H9 (cell line): ENCODE measurements at places on chromosomes 16 and 17.

DNA sequence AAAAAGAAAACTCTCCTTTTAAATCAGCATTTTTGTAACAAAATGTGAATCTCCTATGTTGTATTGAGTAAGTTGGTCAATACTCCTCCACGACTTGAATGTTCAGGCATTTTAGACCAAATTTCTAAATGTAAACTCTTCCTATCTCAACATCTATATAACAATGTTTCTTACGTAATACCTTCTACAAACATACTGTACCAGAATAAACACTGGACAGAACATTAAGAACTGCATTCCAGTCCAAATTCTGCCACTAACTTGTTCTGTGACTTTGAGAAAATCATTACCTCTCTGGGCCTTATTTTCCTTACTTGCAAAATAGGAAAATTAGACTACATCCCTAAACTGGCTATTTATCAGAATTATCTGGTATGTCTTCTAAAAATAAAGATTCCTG lies 40.1 kb downstream of the AKAP10 start:
- no peak for DNase-seq

DNA sequence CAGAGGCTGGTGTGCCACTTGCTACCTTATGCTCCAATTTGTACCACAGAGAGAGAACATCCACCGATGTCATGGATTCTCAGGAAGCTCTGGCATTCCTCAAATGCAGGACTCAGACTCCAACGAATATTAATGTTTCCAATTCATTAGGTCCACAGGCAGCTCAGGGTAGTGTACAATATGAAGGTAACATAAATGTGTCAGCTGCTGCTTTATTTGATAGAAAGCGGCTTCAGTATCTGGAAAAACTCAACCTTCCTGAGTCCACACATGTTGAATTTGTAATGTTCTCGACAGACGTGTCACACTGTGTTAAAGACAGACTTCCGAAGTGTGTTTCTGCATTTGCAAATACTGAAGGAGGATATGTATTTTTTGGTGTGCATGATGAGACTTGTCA lies 16.1 kb downstream of the SLFN5 start:
- DNase-seq: peak; percentile 3

- DNase-seq: no peak
These were observed 842 bp downstream of the MRPL10 start for GRCh38 chr17:47830396-47831002.

DNA sequence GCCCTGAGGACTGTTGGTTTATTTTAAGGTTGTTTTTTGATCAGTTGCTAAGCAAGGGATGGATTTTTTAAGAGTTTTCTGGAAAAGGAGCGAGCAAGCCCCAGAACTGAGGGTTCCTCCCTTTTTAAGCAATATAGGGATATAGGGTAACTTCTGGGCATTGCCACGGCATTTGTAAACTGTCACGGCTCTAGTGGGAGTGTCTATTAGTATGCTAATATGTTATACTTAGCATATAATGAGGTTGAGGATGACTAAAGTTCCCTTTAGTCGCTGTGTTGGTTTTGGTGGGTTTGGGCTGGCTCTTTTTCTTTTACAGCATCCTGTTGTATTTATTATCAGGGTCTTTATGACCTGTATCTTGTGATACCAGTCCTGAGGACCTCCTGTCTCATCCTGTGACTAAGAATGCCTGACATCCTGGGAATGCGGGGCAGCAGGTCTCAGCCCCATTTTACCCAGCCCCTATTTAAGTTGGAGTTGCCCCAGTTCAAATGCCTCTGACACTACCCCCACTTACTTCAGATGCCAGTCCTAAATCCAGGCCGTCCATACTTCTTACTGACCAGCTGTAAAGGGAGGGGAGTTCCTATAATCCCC lies 59.4 kb downstream of the MFSD11 start:
- DNase-seq: peak; percentile 57

DNA sequence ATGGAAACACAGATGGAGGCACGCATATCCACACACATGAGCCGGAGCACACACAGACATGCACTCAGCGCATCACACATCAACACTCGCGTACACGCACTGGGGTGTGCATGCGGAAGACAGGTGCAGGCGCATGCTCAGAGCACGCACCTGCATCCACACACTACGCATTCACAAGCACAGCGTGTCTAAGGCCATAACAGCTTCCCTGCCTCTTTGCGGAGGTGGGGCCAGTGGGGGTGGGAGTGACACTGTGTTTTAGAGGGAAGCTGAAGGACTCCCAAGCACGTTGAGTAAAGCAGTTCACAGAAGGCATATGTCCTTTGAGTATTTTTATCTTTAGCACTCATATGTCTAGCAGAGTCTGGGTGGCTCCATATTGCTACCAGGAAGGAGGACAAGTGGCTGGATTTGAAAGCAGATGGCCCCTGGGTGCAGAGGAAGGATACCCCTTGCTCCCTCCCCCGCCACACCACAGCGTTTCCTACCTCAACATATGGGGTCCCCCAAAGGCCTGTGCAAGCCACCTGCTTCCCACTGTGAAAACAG lies 68.6 kb upstream of the TOB1 start:
- DNase-seq: no peak

DNA sequence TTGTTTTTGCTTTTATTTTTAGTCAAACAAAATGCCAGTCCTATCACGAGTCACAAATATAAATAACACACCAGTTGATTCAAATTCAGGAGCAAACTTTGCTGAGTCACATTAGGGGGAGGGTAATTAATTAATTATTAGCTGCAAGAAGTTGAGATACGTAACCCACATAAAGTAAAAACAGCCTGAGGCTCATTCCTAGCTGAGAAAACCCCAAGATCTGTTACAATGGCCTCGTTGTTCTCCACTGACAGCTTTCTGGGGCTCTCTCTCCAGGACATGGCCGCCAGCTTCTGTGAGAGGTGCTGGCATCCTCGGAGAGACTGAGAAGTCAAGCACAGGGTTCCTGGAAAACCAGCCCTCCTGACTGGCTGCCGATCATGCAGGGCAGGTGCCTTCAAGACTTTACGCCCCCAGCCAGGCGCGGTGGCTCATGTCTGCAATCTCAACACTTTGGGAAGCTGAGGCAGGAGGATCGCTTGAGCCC lies 11.1 kb downstream of the RAB40B start:
- DNase-seq: no peak

DNA sequence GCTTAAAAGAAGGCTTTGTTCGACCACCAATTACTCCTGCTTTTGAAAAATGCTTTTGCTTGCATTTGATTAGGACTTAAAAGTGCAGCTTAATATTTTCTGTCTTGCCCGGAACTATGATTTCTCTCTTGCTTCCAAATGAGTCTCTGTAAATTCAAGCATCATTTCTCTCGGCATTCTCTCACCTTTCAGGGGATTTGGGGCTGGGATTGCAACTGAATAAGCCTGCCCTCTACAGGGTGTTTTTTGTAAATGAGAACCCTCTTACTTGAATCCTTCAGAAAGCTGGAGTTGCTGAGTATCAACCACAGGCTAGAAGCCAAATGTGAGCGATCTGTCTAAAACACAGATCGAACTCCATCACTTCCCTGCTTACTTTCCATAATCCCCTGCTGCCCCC lies 234.6 kb downstream of the TMEM114 start:
- no peak for DNase-seq

DNA sequence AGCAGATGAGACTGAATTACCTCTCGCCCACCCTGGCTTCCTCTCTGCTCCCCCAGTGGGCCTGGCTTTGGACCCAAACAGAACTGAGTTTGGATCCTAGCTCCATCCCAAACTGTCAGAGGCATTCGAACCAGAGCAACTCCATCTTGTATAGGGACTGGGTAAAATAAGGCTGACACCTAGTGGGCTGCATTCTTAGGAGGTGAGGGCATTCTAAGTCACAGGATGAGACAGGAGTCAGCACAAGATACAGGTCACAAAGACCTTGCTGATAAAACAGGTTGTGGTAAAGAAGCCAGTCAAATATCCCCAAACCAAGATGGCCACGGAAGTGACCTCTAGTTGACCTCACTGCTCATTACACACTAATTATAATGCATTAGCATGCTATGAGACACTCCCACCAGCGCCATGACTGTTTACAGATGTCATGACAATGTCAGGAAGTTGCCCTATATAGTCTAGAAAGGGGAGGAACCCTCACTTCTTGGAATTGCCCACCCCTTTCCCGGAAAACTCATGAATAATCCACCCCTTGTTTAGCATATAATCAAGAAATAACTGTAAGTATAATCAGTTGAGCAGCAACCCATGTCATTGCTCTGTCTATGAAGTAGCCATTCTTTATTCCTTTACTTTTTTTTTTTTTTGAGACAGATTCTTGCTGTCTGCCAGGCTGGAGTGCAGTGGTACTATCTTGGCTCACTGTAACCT lies 44.4 kb downstream of the LYRM1 start:
- DNase-seq: no peak

- DNase-seq: peak; percentile 76
These were observed 532 bp downstream of the CNTNAP1 start for GRCh38 chr17:42682722-42683403.

- no peak for DNase-seq
These were observed 38.7 kb upstream of the MRPS23 start for GRCh38 chr17:57888311-57889216.

DNA sequence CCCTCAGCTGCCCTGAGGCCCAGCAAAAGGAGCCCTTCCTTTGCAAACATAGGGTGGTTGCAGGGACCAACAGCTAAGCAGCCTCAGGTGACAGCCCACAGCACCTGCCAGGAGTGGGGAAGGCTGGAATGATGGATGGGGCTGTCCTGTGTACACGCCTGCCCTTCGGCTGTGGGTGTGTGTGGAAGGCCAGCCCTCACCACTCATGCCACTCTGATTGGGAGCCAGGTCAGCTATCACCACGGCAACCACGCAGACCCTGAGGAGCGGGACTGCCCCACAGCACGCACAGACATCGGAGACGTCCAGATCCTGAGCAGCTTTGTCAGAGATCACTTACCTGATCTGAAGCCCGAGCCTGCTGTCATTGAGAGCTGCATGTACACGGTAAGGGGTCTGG lies 11.9 kb downstream of the PIPOX start:
- DNase-seq: no peak

DNA sequence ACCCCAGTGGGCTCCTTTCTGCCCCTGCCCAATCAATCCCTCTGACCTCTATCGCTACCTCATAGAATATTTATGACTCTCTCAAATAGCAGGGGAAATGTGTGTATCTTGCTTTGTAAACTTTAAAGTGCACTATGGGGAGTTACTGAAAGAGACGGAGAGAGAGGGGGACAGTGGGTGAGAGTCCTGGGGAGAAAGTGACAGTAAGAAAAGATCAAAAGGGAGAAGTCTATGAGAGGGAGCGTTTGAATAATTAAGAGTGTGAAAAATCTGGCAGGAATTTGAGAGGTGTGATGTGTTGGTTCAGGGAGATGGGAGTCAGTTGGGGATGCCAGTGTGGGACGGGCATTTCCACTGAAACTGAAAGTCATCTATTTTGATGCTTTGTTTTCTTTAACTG lies 32.6 kb downstream of the USP43 start:
- no peak for DNase-seq

GRCh38 chr16:73143576-73144422 lies 95.9 kb upstream of the ZFHX3 start:
- no peak for DNase-seq

DNA sequence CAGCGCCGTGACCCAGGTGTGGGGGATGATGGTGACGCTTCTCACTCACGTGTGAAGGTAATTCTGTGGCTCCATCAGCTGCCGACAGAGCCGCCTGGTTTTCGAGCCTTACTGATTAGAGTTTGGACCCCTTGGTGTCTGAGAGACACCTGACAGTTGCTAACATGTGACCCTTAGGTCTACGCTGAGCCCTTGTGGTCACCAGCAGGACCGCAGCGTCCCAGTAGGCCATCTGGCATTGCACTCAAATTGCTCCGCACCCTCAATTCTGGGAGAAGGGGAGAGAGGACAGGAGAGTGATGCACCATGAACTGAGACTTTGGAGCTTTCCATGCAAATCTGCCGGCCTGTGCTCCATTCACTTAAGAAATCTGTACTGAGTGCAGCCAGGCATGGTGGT lies 2.5 kb downstream of the FLYWCH1 start:
- no peak for DNase-seq

GRCh38 chr17:2057760-2058585 lies 3.1 kb downstream of the HIC1 start:
- peak; percentile 69 for DNase-seq

GRCh38 chr17:17181666-17182597 lies 24.2 kb downstream of the PLD6 start:
- no peak for DNase-seq

GRCh38 chr17:76502341-76503211 lies 1.4 kb upstream of the RHBDF2 start:
- no peak for DNase-seq

DNA sequence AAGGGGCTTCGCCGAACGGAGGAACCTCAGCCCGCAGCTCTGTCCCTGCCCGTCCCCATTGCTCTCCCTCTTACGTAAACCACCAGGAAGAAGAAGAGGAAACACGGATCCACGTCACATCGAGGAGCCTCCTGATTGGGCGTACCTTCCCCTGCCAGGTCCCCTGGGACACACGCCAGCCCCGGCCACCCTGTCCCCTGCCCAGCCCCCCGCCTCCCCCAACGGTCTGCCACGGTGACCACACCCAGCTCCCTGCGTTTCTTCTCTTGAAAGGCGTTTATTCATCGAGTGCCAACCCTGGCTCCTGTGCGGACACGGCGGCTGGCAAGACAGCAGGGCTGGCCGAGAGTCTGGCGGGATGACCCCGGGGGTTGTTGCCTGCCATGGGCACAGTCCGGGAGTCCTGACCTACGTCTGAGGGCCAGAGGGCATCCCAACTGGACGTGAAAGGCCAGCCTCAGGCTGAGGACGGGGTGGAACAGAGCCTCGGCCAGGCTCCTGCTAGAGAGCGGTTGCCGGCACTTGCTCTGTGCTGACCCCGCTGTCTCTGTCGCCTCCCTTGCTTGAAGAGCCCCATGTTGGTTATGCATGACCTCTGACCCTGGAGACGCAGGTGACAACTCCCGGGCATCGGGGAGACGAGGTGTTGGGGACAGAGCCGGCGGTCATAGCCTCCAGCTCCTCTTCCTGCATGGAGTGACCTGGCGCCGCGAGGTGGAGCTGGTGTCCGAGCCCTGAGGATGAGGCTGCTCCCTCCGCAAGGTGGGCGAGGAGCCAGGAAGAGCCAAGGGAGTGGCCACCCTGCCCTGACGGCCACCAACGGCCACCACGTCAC lies 40.5 kb upstream of the ACSF3 start:
- DNase-seq: no peak

- DNase-seq: no peak
These were observed 888 bp downstream of the PIGW start for GRCh38 chr17:36535669-36536081.

DNA sequence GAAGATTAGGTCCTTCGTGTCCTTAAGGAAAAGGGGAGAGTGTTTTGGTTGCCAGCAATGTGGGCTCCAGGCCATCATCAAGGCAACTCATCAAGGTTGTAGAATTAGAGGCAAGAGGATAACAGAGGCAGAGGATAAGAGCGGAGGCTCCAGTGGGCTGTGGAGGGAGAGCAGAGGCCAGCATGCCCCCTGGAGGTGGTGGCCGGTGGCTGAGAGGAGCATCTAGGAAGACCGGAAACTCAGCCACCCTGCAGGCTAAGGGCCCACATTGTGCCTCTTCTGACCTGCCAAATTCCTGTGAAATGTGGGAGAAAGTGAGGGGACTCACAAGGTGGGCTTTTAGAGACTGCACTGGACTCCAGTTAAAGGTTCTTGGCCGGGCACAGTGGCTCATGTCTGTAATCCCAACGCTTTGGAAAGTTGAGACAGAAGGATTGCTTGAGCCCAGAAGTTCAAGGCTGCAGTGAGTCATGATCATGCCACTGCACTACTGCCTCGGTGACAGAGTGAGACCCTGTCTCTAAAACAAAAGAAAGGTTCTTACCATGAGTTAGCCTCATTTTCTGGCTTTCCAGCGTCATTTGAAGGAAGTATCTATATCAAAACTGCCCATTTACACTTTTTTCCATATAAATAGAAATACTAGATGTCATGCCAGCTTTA lies 62.7 kb upstream of the ADORA2B start:
- DNase-seq: peak; percentile 85
